Tibial nerve (tissue), 4 donors: ENCODE measurements at places on chromosomes 2 and 18. TPM values are rescaled to one million over a fixed set of nuclear protein-coding genes. Genes with fewer than 3 reads are reported as not detected.
A peak's percentile ranks its signal among the peaks of the same experiment; 100 is the strongest.

DNA sequence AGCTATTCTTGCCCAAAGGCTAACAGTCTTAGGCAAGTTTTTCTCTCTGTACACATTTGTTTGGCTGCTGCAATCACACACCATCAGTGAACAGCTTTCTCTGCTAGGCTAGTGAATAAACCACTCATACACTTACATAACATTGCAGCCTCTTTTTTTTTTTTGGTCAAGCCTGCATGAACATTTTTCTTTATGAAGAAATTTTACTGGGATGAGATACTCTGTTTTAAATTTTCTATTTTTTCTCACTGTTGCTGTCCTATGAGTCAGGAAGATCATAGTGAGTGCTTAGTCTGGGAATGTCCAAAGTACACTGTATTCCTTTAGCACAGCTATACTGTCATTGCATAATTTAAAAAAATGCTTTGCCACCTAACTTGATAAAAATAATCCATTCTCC is 58.5 kb downstream of the ROCK1 start:
- DNase-seq = no peak

- DNase-seq = peak; percentile 53
These were observed 62.0 kb downstream of the CACNB4 start for GRCh38 chr2:152036611-152037469.

Gene PTPRN
- total RNA-seq = not detected

Gene NDC80
- total RNA-seq = 1.2 TPM

GRCh38 chr2:24920098-24920808 is at the start of gene ADCY3:
TSS of gene ADCY3 (minus strand) at chr2:24920237. CDS start at chr2:24918987, 1,250 bp downstream.
- DNase-seq = no peak
